Stimulated activated CD8-positive, alpha-beta memory T cell treated with anti-CD3 and anti-CD28 coated beads, Interleukin-12 subunit alpha, Interleukin-12 subunit beta, amount 100 ng/mL, for 1 hour (primary cell): ENCODE measurements at places on chromosomes 4 and X.

DNA sequence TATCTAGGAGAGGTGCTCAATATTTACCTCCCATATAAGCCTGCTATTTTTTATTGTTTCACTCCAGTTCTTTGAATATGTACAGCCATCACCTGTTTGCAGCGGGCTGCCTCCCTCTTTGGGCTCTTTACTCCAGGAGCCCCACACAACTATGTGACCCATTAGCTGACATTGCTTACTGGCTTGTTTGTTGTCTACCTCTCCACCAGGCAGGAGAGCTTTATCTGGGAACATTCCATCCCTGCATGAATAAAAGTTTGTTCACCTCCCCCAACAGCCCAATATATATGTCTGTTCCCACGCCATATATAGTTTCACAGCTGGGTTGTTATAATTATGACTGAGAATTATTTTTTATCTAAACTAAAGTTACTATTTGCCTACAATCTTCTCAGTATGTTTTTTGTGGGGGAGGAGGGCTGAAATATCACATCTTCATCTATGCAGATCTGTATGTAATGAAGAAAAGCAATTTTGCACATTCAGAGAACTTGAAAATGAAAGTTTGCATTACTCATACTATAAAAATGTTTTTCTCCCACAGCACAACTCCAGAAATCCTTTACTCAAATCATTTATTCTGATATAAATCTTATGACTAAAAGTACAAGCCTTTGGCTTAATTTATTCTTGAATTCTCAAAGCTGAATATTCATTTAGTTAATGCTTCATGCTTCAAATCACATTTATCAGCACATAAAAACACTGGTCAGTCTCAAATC lies 61.2 kb upstream of the DAPP1 start:
- no peak for DNase-seq

DNA sequence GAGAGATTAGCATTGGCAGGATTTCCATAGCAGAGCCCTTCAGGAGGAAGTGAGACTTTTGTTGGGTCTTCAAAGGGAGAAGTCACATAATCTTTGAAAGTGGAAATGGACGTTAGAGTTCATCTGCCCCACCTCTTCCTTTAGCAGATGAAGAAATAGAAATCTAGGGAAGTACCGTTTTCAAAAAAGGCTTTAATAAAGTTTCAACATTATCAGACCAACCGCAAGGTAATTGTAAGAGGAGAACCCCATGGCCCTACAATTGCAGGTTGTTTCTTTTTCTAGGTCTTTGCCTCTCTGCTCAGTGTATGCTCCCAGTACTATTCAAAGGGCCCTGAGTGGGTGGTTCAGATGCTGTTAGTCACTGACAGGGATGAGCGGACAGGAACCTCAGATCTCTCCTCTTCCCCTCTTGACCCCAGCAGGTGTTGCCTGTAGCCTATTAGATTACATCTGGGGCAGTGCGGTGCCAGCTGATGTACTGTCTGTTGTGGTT lies 48.6 kb upstream of the AP1S2 start:
- no peak for DNase-seq

DNA sequence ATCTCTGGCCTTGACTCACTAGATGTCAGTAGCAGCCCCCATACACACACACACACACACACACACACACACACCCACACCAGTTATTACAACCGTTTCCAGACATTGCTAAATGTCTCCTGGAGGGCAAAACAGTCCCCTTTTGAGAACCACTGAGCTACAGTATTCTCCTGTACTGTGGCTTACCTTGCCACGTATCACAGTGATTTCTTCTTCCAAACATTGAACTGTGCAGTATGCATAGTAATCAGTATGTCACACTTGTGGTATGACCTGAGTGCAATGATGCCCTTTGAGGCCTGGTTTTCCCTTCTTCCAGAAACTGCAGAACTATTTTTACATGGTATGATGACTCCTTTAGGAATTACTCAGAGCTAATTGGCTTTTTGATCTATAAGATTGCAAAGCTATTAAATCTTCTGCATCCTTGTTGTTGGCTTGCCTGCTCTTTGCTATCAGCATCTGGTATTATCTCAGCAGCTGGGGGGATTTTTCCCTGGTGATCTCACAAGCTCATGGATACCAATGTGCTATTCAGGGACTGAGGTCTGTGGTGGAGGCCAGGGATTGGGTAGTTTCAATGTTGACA lies 3.6 kb upstream of the THOC2 start:
- DNase-seq, result no peak

- DNase-seq, result no peak
Observed at GRCh38 chr4:3527101-3527913, 4.9 kb downstream of the LRPAP1 start.

DNA sequence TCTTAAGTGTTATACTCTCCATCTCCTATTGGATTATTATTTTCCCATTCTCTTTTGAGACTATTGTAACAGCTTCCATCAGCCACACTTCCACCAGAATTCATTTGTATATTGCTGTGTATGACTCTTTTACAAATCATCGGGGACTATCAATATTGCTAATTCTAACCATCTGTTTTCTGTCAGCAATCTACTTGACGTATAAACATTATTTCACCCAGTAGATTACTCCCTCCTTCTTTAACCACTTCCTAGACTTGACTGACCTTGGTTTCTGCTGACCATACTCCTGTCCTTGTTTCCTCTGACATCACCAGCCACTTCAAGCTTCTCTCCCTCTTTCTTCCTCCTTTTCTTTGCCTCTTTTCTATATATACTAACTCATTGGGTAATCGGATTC lies 402.9 kb downstream of the PCDH18 start:
- no peak for DNase-seq

DNA sequence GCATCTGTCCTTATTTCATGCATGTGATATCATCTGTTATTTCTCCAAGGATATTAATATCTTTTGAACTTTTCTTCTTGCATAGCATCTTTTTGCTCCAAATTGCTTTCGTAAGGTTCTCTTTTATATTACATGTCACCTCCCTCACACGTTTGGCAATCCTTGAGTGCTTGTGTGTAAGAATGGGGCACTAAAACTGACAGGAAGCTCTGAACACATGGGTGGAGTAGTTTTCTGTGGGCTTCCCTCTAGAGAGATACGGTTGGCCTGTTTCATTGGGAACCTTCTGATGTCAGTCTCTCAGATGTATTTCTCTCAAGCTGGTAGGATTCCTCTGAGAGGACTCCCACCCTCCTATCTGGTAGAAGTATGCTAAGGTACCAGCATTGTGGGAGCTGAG lies 223.0 kb downstream of the MID1 start:
- no peak for DNase-seq

DNA sequence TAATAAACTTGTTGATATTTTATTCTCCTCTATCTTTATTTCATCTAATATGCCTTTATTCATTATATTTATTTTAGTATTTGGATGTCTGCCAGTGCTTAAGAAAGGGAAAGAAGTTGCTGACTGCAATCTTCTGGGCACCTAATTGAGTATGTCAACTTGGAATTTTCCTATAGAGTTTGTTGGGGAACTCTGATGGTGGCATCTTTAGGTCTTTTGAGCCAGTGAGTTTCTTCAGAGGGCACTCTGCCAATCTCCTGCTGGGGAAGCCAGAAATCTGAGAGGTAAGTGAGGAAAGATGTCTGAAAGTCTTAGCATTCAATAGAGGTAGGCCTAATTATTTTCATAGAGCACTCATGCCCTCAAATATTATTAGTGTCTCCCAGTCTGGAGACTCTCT lies 475.0 kb downstream of the GABRG1 start:
- no peak for DNase-seq

DNA sequence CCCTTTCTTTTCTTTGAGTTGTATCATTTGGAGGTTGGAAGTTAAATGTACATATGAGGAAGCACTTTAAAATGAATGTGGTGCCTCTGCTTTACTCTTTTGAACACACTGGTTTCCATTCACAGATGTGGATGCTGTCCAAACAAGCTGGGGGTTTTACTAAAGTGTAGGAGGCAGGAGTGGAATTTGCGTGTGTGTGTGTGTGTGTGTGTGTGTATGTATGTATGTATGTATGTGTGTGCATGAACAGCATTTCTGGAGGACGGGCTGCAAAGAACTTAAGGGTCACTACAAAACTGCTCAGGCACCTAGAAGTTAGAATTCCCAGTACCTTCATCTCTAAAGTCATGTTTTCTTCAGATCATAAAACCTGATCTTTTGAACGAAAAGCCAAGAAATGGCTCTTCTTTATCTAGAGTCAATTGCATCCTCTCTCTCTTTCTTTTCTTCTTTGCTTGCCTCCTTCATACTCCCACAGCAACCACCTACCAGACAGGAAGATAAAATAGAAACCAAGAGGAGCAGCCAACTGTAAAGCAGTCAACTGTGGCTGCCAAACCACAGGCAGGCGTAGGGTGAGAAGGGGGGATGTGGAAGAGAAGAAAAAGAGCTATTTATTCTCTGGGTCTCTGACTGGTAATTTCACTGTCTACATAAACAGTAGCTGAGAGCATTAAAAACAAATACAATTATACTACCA lies 177.0 kb upstream of the RASGEF1B start:
- no peak for DNase-seq

- DNase-seq, result no peak
Observed at GRCh38 chr4:22741744-22742143, 49.0 kb downstream of the GBA3 start.

- DNase-seq, result no peak
Observed at GRCh38 chr4:1945124-1945895, 63.5 kb downstream of the NELFA start.

DNA sequence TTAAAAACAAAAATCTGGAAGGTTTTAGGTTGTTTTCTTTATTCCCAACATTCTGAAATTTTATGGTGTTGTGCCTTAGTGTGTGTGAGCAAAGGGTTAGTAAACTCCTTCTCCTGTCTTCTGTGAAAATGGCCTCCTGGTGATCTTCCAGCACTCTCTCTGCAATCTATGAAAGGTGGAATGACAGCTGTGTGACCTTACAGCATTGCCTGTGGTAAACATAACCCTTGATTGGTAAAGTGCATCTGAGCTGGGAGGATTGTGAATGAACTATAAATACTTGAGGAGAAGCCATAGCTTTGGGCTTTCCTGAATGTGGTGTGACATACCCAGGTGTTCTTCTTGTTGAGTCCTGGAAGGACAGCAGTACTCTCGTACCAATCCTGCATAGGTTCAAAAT lies 10.0 kb downstream of the ART3 start:
- DNase-seq, result no peak

GRCh38 chrX:123193101-123193500 lies 9.0 kb downstream of the GRIA3 start:
- DNase-seq, result no peak

DNA sequence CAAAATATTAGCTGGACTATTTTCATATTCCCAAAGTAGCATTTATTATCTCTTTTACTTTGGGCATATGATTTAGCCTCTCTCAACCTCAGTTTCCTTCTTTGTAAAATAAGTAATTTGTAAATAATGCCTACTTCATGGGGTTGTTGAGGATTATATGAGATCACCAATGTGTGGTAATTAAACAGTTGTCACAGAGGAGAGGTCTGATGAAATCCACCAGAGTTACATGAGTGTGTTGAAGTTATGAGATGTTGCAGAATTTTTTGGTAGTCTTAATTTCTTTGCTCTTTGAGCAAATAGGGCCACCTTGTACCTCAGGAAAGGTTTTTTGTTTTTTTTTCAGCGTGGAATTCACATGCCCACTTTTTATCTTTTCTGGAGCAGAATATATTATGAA lies 1.4 kb downstream of the COX7B start:
- DNase-seq, result no peak

DNA sequence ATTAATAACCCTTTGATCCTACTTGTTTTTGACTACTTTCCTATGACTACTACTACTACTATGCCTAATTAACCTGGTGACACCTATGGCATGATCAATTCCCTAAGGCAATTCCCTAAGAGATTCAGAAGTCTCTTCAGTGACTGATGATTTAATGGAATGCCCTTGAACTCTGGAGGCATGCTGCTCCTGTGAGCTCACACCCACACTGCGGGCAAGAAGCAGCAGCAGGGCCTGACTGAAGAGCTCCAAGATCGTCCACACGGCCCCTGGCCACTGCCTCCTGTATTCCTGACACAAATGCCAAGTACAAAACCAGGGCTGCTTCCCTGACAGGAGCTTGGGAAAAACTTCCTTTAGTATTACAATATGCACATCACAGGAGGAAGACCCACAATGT lies 74.2 kb upstream of the STS start:
- no peak for DNase-seq

GRCh38 chr4:145435646-145436045 lies 46.0 kb upstream of the SMAD1 start:
- DNase-seq, result no peak

GRCh38 chr4:189265515-189265914 lies 675.2 kb upstream of the FRG1 start:
- no peak for DNase-seq

DNA sequence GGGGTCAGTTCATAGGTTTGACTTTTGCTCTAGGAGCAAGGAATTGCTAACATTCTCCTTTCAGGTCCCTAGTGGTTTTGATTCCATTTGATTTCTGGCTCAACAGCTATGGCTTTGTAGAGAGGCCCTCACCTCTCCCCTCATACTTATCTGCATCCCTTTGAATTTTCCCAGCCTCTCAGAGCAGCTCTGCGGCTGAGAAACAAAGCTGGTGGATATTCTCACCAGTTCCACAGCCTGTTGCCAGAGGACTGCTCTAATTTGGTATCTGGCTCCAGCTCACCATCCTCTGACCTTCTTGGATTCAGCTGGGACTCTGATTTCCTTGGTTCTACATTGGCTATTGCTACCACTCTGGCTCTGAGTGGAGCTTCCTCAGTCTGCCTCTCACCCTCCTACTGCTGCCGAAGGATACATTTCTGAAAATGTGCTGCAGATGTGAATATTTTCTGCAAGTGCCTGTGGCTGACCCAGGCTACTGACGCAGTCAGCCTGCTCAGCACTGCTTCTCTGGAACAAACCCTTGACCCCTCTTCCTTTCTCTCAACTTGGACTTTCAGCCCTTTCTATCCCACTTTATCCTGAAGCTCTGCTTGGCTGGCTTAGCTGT lies 110.9 kb upstream of the ENPEP start:
- no peak for DNase-seq

- DNase-seq, result no peak
Observed at GRCh38 chrX:136572030-136572429, 40.0 kb downstream of the VGLL1 start.

GRCh38 chr4:148376151-148376550 lies 66.1 kb downstream of the NR3C2 start:
- DNase-seq, result peak; percentile 15

- DNase-seq, result no peak
Observed at GRCh38 chr4:144681806-144682205, 35.9 kb downstream of the HHIP start.

DNA sequence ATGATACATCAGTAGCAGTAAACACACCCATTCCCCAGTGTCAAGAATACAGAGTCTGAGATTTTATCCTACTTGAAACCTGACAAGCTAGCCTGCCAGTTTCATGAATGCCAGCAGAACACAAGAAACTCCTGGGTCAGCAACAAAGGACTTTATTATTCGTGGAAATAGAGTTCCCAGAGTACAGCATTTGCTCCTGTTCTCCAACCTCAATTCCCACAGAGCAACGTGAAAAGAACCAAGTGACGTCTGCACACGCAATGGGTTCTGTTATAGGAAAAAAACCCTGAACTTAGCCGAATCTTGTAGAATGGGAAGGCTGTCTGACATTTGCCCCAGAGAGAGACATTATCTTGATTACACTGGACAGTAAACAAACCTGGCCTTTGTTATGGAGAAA lies 23.3 kb upstream of the INTU start:
- DNase-seq, result no peak

- DNase-seq, result no peak
Observed at GRCh38 chr4:174152717-174153466, 130.6 kb downstream of the FBXO8 start.
